Muscle of back (tissue), 13 donors: ENCODE measurements at places on chromosomes 4 and X.
A peak's percentile ranks its signal among the peaks of the same experiment; 100 is the strongest.

DNA sequence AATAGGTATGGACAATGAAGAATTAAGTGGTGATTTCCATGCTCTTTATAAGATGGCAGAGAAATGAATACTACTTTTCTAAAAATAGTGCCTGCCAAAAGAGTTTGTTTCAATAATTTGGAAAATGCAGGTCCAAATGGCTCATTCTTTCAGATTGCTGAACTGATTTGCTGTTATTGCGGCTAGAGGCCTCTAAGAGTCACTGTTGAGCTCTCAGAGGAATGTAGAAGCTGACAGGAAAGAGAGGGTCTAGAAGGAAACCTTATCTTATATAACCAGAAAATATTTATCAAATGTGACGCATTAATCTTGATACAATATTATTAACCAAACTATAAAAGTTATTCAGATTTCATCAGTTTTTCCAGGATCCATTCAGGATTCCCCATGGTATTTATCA lies 65.7 kb upstream of the PAGE1 start:
- DNase-seq: no peak

GRCh38 chrX:69317721-69318120 lies 152.5 kb upstream of the PJA1 start:
- DNase-seq: no peak

DNA sequence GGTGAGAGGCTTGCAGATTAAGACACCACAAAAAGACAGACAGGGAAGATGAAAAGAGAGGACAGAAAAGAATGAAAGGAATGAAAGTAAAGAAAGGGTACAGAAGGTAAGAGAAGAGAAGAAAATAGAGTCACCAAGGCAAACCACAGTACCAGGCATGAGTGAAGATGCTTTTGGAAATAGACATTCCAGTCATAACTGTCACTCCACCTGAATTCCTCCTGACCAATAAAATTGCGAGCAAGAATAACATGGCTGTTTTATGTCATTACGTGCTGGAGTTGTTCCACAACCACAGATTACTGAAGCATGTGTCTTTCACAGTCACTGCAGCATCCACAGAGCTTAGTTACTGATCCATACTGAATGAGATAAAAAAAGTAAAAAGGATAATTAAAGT lies 864.9 kb upstream of the SLIT2 start:
- DNase-seq: no peak

GRCh38 chrX:46488712-46489111 lies 56.5 kb downstream of the ZNF674 start:
- DNase-seq: no peak

DNA sequence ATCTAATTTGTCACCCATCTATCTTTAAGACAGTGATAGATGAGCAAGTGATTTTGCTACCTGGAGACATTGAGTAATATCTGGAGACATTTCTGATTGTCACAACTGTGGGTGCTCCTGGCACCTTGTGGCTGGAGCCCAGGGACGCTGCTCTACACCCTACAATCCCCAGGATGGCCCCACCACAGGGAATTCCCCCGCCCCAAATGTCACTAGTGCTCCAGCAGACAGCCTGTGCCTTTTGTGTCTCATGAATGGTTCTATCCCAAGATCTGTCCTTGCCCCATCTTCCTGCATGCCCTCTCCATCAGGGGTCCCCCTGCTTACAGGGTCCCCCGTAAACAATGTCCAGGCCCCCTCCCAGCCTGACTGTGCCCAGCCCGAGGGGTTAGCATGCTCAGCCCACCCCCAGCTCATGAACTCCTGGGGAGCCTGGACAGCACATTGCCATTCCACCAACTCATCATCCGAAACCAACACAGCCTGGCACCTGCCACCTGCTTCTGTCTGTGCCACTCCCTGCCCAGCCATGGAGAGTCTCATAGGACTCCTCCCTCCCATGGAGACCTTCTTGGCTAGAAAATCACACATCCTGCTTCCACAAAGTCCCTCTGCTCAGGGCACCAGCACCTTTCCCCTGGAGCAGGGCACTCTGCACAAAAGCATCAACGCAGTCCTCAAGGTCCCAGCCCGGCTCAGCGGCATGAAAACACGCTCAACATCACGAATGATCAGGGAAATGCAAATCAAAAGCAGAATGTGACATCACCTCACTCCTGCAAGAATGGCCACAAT lies 5.7 kb downstream of the P2RY8 start:
- no peak for DNase-seq

DNA sequence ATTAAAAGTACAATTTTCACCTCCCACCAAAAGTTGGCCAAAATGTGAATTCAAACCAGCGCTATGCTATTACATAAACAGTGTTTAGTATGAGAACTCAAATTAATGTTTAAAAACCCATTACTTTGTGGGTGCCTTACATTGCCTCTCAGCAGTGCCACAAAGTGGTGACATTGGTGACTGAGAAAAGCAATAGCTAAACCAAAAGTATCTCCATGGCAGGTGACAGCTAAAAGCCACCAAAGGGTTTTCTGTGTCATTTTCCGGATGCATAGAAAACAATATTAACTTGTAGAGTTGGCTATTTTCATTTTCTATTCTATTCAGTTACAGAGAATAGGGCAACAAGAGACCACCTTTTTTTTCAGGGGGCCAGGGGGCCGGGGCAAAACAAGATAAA lies 261.2 kb downstream of the MAPK10 start:
- DNase-seq: no peak

DNA sequence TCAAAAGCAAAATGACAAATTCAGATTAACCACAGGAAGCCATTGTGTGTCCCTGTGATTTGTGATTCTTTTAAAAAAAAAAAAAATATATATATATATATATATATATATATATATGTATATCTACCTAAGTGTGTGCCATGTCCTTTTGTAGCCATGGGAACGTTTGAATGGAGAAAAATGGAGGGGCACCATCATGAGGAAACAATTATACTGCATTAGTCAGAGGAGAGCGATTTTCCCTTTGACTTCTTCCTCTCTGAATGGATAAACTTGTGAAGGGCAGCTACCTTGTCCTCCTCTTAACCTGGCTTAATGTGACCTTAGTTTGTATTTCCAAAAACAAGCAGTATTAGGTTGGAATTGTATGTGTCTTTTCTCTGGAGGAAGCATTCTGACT lies 23.3 kb upstream of the CBLL2 start:
- DNase-seq: no peak

DNA sequence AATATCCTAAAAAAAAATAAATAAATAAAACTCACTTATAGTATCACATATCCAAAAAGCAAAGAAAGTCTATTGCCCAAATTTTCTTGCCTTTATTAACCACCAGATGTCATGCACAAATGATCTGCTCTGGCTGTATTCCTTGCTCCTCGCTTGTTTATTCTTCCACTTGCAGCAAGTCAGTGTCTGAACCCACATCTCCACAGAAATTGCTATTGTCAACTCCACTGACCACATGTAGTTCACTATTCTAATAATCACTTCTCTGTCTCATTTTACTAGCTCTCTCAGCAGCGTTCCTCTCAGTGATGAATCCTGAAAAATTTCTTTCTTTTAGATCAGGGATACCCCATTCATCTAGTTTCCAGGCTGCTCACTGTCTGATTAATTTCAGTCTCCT lies 29.3 kb upstream of the CXXC4 start:
- DNase-seq: no peak

GRCh38 chr4:98786866-98787265 lies 128.5 kb upstream of the TSPAN5 start:
- DNase-seq: no peak

DNA sequence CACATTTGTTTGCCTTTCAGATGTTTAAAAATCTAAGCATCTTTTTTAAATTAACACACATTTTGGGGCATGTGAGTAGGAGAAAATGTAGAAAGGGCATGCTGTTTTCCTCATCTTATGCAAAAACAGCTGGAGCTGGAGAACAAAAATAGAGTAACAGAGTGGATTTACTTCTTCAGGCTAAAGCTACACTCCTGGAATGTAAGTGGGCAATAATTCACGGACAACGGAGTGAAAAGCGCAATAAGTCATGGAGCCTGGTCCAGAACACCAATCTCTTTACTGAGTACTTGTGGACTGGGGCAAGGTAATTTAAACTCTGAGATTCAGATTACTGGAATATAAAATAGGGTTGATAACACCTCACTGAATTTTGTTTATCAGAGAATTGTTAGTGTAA lies 1018.8 kb upstream of the HS3ST1 start:
- peak; percentile 18 for DNase-seq

- no peak for DNase-seq
Observed at GRCh38 chrX:18133605-18134004, 87.1 kb downstream of the BEND2 start.

GRCh38 chr4:107966903-107967302 lies 22.8 kb upstream of the HADH start:
- DNase-seq: no peak

- DNase-seq: no peak
Observed at GRCh38 chrX:78329486-78329885, 2.1 kb upstream of the CYSLTR1 start.
